Stimulated activated CD4-positive, alpha-beta T cell treated with anti-CD3 and anti-CD28 coated beads, Interleukin-15, amount 100 ng/mL, for 1 hour (primary cell): ENCODE measurements at places on chromosomes 1 and 21.

DNA sequence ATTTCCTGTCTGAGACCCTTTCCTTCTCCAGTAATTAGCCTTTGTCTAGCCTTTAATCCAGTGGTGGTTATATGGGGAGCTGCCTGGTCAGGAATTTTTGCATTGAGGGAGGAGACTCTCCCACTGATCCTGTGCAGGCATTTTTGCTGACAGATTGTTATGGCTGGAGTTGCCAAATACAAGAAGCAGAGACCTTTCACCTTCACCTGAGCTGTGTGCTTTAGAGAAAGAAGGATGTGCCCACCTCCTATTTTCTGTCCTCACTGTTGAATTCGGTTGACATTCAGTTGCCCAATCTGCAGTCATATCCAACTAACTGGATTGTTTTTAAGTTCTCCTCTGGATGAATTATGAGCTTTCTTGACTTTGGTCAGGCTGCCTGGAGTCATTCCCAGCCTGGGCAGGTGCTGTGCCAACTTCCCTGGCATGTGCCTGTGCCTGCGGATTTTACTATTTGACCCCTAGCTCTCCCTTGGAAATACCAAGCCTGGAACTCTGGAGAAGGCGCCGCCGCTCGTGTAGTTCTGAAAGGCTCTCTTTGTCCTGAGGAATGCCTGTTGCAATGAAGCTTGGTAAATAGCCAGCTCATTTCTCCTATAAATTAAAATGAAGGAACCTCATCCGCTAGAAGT lies 143.9 kb downstream of the NOS1AP start:
- DNase-seq, result no peak

DNA sequence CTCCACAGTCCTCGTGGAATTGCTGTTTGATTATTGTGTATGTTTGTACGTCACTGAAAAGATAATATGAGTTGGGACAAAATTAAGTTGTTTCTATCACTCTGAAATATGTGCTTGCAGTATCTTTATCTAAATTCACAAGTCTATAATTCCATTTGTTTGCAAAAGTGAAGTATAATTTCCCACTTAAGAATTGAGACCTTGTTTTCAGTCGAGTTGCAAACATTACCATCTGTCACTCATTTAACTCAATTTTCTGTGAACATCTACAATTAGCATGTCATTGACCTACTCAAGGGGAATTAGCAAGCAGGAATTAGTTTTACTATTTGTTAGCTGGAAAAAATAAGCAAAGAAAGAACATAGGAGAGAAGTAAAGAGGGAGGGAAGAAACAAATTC lies 195.8 kb downstream of the TPR start:
- no peak for DNase-seq

DNA sequence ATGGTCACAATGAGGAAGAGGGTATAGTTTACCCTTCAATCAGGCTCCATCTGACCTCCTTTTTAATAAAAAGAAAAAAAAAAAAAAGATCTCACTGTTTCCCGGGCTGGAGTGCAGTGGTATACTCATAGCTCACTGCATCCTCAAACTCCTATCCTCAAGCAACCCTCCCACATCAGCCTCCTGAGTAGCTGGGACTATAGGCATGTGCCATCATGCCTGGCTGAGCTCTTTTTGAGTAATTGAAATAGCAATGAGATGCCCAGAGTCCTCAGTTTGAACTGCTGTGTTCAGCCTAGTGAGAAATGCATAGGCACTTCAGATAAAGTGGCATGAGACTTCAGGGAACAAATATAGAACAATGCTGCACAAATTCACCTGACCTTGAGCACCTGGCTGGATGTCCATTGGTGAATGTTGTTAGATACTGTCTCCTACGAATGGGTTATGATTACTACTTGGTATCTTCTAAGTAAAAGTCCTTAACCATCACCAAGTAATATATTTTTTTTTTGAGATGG lies 67.6 kb downstream of the NR5A2 start:
- DNase-seq, result no peak

DNA sequence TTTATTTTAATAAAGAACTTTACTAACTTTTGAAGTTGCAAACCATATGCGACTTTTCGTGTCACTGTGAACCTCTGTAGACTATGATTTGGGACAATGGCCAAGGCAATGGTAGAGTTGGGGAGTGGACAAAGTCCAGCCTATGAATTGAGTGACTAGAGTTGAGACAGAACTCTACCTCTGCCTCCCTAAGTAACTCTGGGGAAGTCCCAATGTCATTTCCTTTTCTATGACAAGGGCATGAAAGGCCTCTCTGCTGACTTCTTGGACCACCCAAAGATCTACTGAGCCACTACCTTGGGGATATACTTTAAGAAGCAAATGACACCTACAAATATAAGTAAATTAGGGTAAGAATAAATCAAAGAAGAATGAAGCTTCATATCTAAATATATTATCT lies 19.3 kb downstream of the BEND5 start:
- DNase-seq, result no peak

DNA sequence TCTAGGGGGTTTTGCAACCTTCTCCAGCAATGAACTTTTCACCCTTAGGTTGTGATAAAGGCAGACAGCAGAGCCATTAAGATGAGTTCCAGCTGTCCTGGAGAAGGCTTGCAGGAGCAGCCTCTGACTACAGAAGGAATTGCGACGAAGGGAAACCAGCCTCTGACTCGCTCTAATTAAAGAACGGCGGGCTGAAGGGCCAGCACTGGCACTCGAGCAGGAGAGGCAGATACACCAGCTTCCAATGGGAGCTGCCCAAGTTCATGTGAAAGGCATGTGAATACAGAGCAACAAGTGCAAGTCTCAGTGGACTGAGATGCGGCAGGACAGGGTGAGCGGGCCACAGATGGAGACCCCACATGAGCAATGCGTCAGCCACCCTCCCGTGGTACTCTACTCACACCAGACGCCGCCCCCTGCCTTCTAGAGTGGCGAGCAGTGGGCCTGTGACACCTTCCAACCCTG lies 15.7 kb downstream of the RCC2 start:
- no peak for DNase-seq

DNA sequence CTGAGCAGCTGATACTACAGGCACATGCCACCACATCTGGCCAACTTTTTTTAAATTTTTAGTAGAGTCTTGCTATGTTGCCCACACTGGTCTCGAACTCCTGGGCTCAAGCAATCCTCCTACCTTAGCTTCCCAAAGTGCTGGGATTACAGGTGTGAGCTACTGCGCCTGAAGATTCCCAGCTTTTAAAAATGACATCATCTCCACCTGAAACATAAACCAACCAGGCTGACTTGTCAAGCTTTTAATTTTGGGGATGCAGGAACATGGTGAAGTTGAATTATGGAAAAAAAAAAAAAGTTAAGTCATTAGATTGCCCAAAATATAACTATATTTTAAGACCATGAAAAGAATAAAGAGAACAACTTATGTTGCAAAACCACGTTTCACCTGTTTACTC lies 186.3 kb upstream of the DMRTA2 start:
- DNase-seq, result no peak

DNA sequence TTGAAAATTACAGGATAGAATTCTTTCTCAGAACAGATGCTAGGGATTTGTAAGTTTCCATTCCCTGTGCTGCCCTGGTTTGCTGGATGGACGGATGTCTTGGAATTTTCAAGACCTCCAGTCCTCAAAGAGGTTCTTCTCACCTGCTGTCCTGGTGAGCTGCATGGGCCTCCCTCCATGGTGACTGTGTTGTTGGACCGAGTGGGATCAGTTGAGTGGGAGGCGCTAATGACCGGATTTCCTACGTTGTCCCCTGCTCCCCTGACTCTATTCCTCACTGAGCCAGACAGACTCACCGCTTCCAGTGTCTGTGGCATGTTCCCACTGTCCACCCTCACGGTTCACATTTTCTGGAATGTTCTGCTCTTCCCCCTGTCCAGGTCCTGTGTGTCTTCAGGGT lies 229.8 kb downstream of the CAMTA1 start:
- no peak for DNase-seq

- no peak for DNase-seq
Measured at GRCh38 chr1:228472655-228473054, 14.5 kb upstream of the RNF187 start.

DNA sequence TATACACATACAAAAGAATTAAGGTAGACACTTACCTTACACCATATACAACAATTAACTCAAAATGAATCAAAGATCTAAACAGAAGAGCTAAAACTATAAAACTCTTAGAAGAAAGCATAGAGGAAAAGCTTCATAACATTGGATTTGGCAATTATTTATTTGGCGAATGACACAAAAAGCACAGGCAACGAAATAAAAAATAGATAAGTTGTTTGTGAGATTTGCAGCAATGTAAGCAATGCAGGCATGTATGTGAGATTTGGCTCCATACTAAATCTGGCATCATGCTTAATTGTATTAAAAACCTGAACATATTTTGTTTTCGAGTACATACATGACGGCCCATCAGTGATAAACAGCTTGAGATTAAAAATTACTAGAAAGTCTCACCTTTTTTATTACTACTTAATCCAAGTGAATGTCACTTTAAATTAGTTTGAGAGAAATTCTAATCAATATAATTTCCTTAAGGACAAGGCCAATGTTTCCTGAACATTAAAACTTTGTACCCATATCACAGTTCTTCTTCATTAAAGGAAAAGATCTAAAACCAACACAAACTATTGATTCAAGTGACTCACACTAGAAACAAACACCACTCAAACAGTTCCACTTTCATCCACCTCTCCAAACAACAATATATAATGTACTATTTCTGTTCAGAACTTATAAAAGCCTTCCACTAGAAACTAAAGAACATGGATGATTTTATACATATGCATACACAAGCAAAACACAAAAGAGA lies 23.1 kb upstream of the TMEM125 start:
- no peak for DNase-seq

DNA sequence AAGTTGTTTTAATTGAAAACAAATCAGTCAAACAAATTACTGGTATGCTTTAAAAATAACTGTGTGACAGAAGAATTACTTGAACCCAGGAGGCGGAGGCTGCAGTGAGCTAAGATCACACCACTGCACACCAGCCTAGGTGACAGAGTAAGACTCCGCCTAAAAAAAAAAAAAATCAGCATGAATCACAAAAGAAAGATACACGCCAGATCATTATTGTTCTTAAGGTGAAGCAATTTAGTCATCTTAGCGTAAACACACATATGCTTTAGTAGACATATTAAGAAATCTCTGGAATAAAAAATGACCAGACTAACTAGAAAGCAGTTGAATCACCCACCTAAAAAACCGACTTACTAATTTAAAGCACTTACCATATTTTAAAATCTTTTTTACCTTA lies 20.2 kb downstream of the RERE start:
- DNase-seq, result no peak

- no peak for DNase-seq
Measured at GRCh38 chr1:8866173-8866791, 12.2 kb downstream of the ENO1 start.

DNA sequence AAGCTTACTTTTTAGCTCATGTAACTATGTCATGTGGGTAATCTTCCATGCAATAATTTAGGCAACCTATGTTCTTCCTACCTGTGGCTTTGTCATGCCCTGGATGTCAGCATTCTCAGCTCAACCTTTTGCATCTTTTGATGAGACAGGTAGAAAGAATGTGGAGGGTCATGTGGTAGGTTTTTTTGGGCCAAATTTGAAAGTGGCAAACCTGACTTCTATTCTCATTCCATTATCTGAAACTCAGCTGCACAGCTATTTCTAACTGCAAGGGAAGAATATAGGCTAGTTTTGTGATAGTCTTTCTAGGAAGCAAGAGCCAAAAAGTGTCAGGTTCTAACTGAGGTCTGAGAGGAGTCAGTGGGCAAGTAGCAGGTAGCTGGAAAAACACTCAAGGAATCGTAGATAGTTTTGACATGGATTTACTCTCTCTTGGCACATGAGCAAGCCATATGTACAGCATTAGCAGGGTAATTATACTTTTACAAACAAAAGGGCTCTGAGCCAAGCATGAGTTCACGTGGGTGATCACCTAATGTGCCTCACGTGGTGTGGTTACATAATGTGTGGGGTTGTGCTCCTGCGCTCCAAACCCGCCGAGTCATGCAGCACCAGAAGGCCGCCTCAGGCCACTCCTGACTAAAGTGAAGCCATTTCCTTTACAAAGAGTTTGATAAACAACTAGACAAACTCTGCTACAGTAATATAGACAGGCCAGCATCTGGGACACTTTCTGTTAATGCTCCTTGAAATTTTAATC lies 1013.8 kb downstream of the PLA2G4A start:
- DNase-seq, result no peak

GRCh38 chr1:44609412-44609767 lies 64.9 kb downstream of the TMEM53 start:
- DNase-seq, result no peak

GRCh38 chr1:3632298-3632697 lies 7.5 kb downstream of the TPRG1L start:
- no peak for DNase-seq

DNA sequence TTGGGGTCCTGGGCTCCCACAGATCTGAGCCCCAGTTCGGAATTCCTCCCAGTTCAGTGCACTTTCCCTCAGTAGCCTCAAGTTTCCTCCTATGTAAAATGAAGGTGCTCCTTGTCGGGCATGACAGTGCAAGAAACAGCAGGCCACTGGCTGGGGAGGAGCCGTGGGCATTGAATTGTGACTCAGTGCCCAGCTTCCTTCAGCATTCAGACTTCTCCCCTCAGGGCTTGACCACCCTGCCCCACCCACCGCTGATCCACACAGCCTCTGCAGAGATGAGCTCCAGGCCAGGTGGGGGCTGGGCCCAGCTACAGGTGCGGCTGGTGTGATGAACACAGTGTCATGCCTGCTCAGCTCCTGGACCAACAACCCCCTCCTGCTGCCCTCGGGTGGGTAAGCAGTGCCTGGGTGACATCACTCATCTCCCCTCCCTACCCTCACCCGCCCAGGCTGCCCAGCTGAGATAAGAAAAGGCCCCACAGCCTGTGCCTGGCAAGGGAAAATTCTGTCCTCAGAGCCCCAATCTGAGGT lies 4.9 kb downstream of the MOB3C start:
- no peak for DNase-seq

DNA sequence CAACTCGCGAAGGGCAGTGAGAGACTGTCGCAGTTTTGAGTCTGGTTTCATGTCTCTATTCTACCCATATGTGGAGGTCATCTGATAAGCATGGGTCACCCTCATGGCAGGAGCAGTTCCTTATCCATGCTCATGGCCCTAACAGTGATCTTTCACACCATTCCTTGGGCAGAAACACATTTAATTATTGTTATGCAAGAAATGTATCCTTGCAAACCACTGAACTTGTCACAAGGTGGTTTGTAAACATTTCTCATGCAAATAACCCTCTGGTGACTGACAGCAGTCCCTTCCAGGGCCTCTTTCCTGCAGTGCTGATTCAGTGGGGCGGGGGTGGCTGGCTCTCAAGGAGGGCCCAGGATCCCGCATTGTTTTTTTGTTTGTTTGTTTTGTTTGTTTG lies 421.4 kb upstream of the RUNX1 start:
- no peak for DNase-seq

GRCh38 chr1:186207391-186208085 lies 167.5 kb downstream of the TPR start:
- DNase-seq, result no peak

DNA sequence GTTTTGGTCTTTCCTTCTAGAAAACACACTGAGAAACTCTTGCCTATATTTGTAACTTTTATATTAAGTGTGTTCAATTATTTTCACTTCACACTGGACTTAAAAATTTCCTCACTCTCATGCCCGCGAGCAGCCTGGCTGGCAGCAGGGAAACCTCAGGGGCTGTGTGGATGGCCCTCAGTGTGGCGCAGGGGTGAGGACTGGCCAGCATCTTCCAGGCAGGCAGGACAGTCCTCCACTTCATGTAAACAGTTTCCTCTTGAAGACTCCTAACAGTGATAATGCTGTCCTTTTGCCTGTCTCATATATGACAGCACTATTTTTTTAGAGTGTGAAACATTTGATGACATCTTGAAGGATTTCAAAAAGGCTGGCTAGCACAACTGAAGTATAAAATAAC lies 618.6 kb downstream of the KIF26B start:
- DNase-seq, result no peak

GRCh38 chr1:147039916-147040315 lies 101.8 kb downstream of the NBPF12 start:
- no peak for DNase-seq
